ENCODE measurements at places on chromosomes 1 and 21.

- no peaks in the 10 kb centered on the region for H3K36me3 ChIP-seq
- no peaks in the 10 kb centered on the region for H3K4me1 ChIP-seq
- H3K27me3 ChIP-seq = no peaks in the 10 kb centered on the region
- no peak overlapping the region for H3K4me3 ChIP-seq
- H3K27ac ChIP-seq = no peak overlapping the region
- no peak for DNase-seq
Measured at GRCh38 chr1:25737130-25737529, 62.9 kb upstream of the SELENON start.

DNA sequence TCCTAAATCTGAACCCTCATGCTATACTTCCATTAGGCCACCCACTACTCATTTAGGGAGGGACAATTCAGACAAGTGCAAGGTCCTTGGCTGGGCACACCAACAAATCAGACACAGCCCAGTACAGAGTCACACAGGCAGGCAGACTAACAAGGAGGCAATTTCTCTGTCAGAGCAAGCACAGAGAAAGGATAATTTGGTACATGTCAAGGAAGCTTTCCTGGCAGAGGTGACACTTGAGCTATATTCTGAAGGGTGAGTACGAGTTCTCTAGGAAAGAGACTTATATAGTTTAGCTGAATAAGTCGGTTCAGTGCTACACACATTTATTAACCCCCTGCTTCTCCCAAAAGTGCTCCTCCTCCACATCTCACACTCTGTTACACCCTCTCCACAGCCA, 455.9 kb downstream of the OMA1 start:
- no peaks in the 10 kb centered on the region for H3K27me3 ChIP-seq
- H3K4me1 ChIP-seq = no peaks in the 10 kb centered on the region
- H3K27ac ChIP-seq = no peak overlapping the region
- H3K36me3 ChIP-seq = no peaks in the 10 kb centered on the region

DNA sequence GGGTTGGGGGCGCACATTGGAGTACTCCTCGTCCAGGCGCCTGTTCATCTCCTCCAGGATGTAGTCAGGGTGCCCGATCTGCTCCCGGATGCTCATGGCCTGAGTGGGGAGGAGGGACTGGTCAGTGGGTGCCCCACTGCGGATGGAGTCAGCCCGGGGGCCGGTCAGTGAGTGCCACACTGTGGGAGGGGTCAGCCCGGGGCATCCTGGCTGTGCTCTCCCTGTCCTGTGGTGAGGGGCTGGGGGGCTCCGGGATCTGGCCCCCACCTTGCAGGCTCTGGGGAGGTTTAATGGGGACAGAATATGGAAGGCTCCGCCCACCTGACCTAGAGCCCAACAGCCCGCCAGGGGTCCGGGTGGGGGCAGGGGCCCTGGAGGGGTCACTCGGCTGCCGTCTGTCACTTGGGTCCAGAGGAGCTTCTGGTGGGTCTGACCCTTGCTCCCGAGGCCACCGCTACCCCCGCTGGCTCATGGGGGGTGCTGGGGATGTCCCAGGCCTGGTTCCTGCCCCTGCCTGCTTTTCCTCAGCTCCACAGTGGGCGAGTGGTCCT, 8.8 kb downstream of the PRXL2B start:
- no peaks in the 10 kb centered on the region for H3K4me1 ChIP-seq
- DNase-seq = no peak
- no peak overlapping the region for H3K4me3 ChIP-seq
- H3K27ac ChIP-seq = no peak overlapping the region
- H3K36me3 ChIP-seq = no peaks in the 10 kb centered on the region
- H3K27me3 ChIP-seq = no peaks in the 10 kb centered on the region

- H3K4me3 ChIP-seq = no peak overlapping the region
- H3K27me3 ChIP-seq = no peaks in the 10 kb centered on the region
- no peak for DNase-seq
- H3K27ac ChIP-seq = no peak overlapping the region
- no peaks in the 10 kb centered on the region for H3K4me1 ChIP-seq
Measured at GRCh38 chr1:77350012-77350770, 68.4 kb downstream of the AK5 start.

DNA sequence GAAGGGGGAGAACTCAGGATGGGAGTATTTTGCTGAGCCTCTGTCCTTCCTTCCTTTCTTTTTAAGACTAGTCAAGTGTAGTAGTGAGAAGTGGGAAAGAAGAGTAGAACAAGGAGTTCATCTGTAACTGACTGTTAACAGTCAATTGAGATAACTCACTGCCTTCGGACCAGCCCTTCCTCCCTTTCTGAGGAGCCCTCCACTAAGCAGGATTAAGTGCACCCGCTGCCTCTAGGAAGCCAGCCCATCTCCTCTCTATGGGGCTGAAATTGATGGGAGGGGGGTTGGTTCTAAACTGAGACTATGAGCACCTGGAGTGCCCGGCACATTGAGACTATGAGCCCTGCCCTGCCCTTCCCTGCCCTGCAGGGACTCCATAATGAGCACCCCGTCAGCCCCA, 72.7 kb upstream of the TINAGL1 start:
- no peaks in the 10 kb centered on the region for H3K27me3 ChIP-seq
- no peak overlapping the region for H3K4me3 ChIP-seq
- DNase-seq = no peak
- H3K36me3 ChIP-seq = no peaks in the 10 kb centered on the region

- H3K4me3 ChIP-seq = no peak overlapping the region
- DNase-seq = no peak
- no peaks in the 10 kb centered on the region for H3K4me1 ChIP-seq
- H3K36me3 ChIP-seq = no peaks in the 10 kb centered on the region
Measured at GRCh38 chr21:38770660-38771059, 35.1 kb upstream of the ETS2 start.

- peak overlapping the region; percentile 3 for H3K4me3 ChIP-seq
- no peak for DNase-seq
- no peaks in the 10 kb centered on the region for H3K36me3 ChIP-seq
Measured at GRCh38 chr21:38386967-38387366, 111.3 kb downstream of the ERG start.

DNA sequence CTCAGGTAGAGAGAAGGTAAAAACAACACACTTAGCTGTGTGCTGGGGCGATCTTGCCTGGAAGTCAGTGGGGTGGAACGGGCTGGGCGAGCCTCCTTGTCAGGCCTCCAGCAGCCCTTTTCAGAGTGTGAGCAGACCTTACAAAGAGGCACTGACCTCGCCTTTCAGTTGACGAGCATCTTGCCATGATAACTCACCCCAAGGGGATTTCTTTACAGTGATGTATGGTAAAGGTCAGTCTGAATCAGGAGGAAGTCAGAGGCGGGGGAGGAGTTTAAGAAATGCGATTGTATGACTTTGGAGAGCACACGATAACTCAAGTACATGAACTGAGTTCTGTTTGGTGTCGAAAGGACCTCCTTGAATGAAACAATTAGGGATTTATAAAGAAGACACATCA, 326.5 kb upstream of the PROX1 start:
- no peak overlapping the region for H3K4me3 ChIP-seq
- no peaks in the 10 kb centered on the region for H3K36me3 ChIP-seq
- no peak for DNase-seq

GRCh38 chr1:148308832-148309458, 156.9 kb upstream of the NBPF11 start:
- H3K4me3 ChIP-seq = no peak overlapping the region
- H3K36me3 ChIP-seq = no peaks in the 10 kb centered on the region
- peaks cover 7% of the 10 kb centered on the region for H3K4me1 ChIP-seq
- no peak overlapping the region for H3K27ac ChIP-seq
- H3K27me3 ChIP-seq = peaks cover 13% of the 10 kb centered on the region
- DNase-seq = no peak

DNA sequence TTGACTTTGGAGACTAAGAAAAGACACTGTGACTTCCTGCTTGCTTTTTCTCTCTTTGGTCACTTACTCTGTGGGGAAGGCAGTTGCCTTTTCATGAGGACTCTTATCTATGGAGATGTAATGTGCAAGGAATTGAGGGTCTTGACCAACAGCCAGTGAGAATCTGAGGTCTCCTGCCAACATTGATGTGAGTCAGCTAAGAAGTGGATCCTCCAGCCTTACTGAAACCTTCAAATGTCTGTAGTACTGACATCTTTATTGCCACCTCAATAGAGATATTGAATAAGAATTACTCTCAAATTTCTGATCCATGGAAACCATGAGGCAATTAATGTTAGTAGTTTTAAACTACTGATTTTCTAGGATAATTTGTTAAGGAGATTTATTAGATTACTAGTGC, 598.4 kb downstream of the ADGRL2 start:
- DNase-seq = no peak
- no peaks in the 10 kb centered on the region for H3K36me3 ChIP-seq
- H3K27me3 ChIP-seq = no peaks in the 10 kb centered on the region
- H3K27ac ChIP-seq = no peak overlapping the region
- H3K4me1 ChIP-seq = no peaks in the 10 kb centered on the region
- H3K4me3 ChIP-seq = no peak overlapping the region

Data from trophoblast cell (in vitro differentiated cells and primary cell).